Calu3 (cell line): ENCODE measurements at places on chromosomes 3 and 15.

- H3K36me3 ChIP-seq: no peaks in the 10 kb centered on the region
- no peaks in the 10 kb centered on the region for H3K27me3 ChIP-seq
- no peak overlapping the region for H3K27ac ChIP-seq
- H3K4me1 ChIP-seq: peaks cover 19% of the 10 kb centered on the region
- DNase-seq: no peak
These were observed 25.3 kb downstream of the CMSS1 start for GRCh38 chr3:99842826-99843589.

- H3K27ac ChIP-seq: no peak overlapping the region
- no peaks in the 10 kb centered on the region for H3K4me1 ChIP-seq
- no peaks in the 10 kb centered on the region for H3K27me3 ChIP-seq
These were observed 171.6 kb downstream of the PPM1L start for GRCh38 chr3:160927620-160928019.

- H3K4me1 ChIP-seq: no peaks in the 10 kb centered on the region
- H3K27me3 ChIP-seq: no peaks in the 10 kb centered on the region
- no peak overlapping the region for H3K27ac ChIP-seq
- H3K36me3 ChIP-seq: no peaks in the 10 kb centered on the region
- no peak overlapping the region for H3K4me3 ChIP-seq
- no peak for DNase-seq
These were observed 20.5 kb upstream of the ENTPD3 start for GRCh38 chr3:40366203-40367162.

- no peak overlapping the region for H3K27ac ChIP-seq
- no peaks in the 10 kb centered on the region for H3K36me3 ChIP-seq
- no peak for DNase-seq
- H3K27me3 ChIP-seq: peaks cover 21% of the 10 kb centered on the region
These were observed 518.0 kb upstream of the PPP2R3A start for GRCh38 chr3:135447483-135447882.

GRCh38 chr3:161274691-161275298 is 53.7 kb downstream of the NMD3 start:
- peaks cover 17% of the 10 kb centered on the region for H3K36me3 ChIP-seq
- no peak overlapping the region for H3K4me3 ChIP-seq
- no peak overlapping the region for H3K27ac ChIP-seq
- peak; percentile 63 for DNase-seq
- H3K27me3 ChIP-seq: no peaks in the 10 kb centered on the region

DNA sequence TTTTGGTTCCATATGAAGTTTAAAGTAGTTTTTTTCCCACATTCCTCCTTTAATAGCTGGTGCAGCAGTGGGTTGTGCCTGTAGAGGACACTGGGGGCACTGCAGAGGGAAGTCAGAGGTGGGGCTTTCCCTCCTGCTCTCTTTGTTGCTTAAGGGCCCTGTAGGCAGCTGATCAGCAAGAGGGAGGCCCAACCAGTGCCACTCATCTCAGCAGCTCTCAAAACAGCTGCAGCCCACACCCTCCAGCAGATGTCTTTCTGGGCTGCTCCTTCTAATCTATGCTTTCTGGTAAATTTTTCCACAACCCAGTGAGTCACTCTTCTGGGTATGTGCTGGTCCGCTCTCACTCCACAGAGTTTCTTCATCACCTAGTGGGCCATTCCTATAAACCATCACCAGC is 263.8 kb downstream of the FEZF2 start:
- H3K27me3 ChIP-seq: no peaks in the 10 kb centered on the region
- no peak for DNase-seq
- no peak overlapping the region for H3K4me3 ChIP-seq
- H3K4me1 ChIP-seq: no peaks in the 10 kb centered on the region
- H3K36me3 ChIP-seq: no peaks in the 10 kb centered on the region
- H3K27ac ChIP-seq: no peak overlapping the region

DNA sequence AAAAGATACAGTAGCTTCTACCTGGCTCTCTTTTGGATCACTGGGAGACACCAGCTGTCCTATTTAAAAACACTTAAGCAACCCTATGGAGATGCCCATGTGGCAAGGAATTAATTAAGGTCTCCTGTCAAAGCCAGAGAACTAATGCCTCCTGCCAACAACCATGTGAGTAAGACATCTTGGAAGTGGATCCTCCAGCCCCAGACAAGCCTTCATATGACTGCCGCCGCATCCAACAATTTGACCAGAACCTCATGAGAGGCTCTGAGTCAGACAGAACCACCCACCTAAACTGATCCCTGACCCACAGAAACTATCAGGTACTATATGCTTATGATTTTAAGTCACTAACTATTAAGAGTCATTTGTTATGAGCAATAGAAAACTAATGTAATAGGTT is 22.3 kb downstream of the IFT80 start:
- H3K27me3 ChIP-seq: no peaks in the 10 kb centered on the region
- no peak for DNase-seq
- no peaks in the 10 kb centered on the region for H3K36me3 ChIP-seq
- no peak overlapping the region for H3K4me3 ChIP-seq
- H3K27ac ChIP-seq: no peak overlapping the region
- peaks cover 27% of the 10 kb centered on the region for H3K4me1 ChIP-seq

GRCh38 chr3:14415501-14415900 is 13.1 kb downstream of the SLC6A6 start:
- H3K4me1 ChIP-seq: peaks cover 45% of the 10 kb centered on the region
- no peaks in the 10 kb centered on the region for H3K27me3 ChIP-seq
- H3K36me3 ChIP-seq: peaks cover 24% of the 10 kb centered on the region
- DNase-seq: no peak

- no peak for DNase-seq
- no peak overlapping the region for H3K27ac ChIP-seq
- no peaks in the 10 kb centered on the region for H3K27me3 ChIP-seq
- H3K4me1 ChIP-seq: no peaks in the 10 kb centered on the region
- no peaks in the 10 kb centered on the region for H3K36me3 ChIP-seq
- H3K4me3 ChIP-seq: no peak overlapping the region
These were observed 34.5 kb downstream of the P3H2 start for GRCh38 chr3:190086191-190086590.

- no peak overlapping the region for H3K4me3 ChIP-seq
- H3K36me3 ChIP-seq: no peaks in the 10 kb centered on the region
- H3K27ac ChIP-seq: no peak overlapping the region
- no peaks in the 10 kb centered on the region for H3K4me1 ChIP-seq
- no peak for DNase-seq
These were observed 13.5 kb upstream of the MYO5C start for GRCh38 chr15:52309154-52309548.

DNA sequence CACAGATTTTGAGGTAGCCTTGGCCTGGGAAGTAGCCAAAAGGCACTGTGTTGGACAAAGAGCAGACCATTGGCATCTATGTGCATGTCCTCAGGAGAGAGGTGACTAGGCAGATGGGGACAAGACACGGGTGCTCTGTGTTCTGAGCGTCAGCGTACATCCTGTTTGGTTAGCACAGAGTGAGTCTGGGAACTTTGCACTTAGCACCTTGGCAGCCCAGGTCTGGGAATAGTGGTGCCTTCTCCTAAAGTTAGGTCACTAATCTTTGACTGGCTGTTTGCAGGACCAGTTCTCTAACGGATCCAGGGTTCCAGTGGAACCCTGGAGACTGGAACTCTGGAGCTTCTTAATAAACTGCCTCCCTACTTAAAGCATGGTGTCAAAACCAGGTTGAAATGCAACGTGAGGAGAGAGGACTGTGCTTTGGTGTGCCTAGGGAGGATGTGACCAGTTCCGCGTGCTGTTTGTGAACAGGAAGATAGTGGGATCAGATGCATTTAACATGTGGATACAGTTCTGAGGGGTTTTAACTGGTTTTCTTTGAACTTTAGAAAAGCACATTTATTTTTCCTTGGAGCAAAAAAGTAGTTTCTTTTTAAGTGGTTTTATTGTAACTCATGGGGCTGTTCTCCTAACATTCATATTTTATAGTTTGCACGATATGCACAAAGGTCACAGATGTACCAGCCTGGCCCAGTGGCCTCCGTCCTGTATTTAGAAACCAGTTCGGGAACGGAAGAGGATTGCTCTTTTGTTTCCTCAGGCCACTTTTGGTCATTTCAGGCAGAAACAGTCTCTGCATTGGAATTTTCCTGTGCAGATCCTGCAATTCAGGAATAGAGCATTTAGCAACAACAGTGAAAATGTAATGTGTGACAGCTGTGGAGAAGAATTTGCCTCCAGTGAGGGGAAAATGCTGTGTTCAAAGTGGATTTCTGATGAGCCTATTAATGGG is 48.8 kb downstream of the ABHD2 start:
- no peak overlapping the region for H3K27ac ChIP-seq
- H3K36me3 ChIP-seq: peaks cover 26% of the 10 kb centered on the region
- peaks cover 25% of the 10 kb centered on the region for H3K4me1 ChIP-seq
- no peak for DNase-seq

GRCh38 chr3:79339846-79340245 is 428.0 kb downstream of the ROBO1 start:
- H3K4me1 ChIP-seq: peaks cover 2% of the 10 kb centered on the region
- DNase-seq: peak; percentile 3
- H3K36me3 ChIP-seq: no peaks in the 10 kb centered on the region
- no peak overlapping the region for H3K27ac ChIP-seq

DNA sequence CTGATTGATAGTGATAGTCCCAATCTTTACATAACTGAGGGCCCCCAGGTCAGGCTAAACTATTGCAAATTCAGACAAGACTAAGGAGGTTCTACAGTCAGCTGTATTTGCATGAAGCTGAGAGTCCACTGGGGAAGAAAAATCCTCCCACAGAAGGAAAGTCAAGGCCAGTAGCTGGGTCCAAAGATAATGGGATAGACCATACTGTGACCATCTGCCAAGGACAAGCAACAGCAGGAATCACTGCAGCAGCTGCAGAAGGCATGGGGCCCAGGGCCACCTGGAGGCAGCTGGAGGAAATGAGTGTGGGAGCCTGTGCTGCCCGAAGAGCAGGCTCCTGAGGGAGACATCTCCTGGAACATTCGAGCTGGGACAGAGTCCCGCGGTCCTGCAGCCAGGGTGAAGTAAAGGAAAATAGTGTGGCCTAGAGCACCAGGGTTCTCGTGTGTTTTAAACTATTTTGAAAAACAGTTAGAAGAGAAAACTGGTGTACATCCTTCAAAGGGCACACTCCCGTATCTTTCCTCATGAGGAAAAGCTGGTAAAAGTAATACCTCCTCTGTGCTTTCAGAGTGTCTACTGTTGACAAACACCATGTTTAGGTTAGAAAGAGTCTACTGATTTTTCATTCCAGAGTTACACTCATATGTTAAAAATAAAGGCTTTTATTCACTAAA is 13.2 kb upstream of the TMEM212 start:
- H3K4me3 ChIP-seq: no peak overlapping the region
- H3K27ac ChIP-seq: no peak overlapping the region
- no peaks in the 10 kb centered on the region for H3K27me3 ChIP-seq
- H3K36me3 ChIP-seq: no peaks in the 10 kb centered on the region
- H3K4me1 ChIP-seq: peaks cover 44% of the 10 kb centered on the region

DNA sequence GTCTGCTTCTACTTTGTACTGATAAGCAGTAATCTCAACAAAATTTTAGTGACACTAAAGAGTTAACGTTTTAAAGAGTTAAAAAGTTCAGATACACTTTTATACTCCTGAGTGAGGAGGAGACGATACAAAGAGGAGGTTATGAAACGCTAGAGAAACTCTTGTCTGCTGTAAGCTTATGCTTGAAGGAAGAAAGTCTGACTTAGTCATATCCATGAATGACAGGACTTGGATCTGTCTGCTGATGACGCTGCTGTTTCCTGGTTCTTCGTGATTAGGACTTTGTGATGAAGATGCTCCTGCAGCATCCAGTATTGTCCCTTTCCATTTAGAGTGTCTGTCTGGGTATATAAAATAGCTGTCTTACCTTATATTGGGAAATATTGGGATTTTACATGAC is 15.8 kb downstream of the TCF12 start:
- DNase-seq: no peak
- H3K36me3 ChIP-seq: no peaks in the 10 kb centered on the region
- no peak overlapping the region for H3K4me3 ChIP-seq
- no peak overlapping the region for H3K27ac ChIP-seq
- no peaks in the 10 kb centered on the region for H3K27me3 ChIP-seq

- no peak for DNase-seq
- no peaks in the 10 kb centered on the region for H3K27me3 ChIP-seq
- H3K27ac ChIP-seq: no peak overlapping the region
- H3K4me3 ChIP-seq: no peak overlapping the region
- H3K36me3 ChIP-seq: no peaks in the 10 kb centered on the region
These were observed 25.9 kb downstream of the TMCC1 start for GRCh38 chr3:129867506-129868124.

DNA sequence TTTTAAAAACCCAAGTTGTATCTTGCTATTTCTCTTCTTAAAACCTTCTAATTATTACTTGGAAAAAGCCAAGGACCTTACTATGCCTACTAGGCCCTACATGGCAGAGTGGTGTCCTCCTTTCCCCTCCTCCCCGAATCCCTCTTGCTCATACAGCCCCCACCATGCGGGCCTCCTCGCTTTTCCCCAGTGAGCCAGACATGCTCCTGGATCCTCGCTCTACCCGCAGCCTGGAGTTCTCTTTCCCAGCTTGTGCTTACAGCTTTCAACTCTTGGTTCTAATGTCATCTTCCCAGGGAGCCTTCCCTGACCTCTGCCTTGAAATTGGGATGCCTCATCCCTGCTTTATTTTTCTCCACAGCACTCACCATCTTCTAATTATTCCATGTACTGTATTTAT is 111.8 kb upstream of the TLE3 start:
- no peak overlapping the region for H3K4me3 ChIP-seq
- H3K27ac ChIP-seq: no peak overlapping the region
- DNase-seq: no peak
- no peaks in the 10 kb centered on the region for H3K36me3 ChIP-seq
- peaks cover 89% of the 10 kb centered on the region for H3K27me3 ChIP-seq
- no peaks in the 10 kb centered on the region for H3K4me1 ChIP-seq
